ENCODE measurements at places on chromosomes 2 and 18.

- no peak for DNase-seq
These were observed 681.0 kb upstream of the ID2 start for GRCh38 chr2:8000870-8001269.

GRCh38 chr2:227389661-227390060, 1.9 kb upstream of the SCYGR1 start:
- no peak for DNase-seq

- DNase-seq: no peak
These were observed 205 bp downstream of the TET3 start for GRCh38 chr2:73984922-73985307.

- no peak for DNase-seq
These were observed 893.9 kb downstream of the SUCLG1 start for GRCh38 chr2:83565181-83565580.

DNA sequence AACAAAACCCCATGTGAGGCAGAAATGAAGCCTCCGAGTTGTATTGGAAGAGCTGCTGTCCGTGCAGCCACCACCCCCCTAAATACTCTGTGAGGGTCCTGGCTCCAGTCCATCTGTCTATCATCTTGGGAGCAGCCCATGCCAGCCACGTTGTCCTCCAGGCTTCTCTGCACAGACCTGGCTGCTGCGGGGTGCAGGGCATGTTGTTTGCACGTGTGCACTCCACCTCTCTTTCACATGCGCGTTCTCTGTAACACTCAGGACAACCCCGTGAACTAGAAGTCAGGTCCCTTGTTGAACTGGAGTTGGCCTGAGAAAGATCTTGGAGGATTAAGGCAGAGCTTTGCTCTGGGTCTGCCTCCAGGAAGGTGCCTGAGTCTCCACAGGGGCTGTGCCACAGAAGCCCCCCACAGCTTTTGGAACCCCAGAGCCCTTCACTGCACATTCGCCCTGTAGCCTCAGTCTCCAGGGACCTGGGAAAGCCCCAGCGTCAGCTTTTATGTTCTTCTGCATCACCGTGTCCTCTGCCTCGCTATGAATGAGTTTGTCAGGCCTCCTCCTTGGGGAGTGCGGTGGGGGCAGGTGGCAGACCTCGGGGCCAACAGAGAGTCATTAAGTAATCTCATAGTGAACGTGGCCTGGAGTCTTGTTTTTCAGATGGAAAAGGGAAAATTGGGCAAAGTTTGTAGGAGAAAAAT, 16.6 kb downstream of the RTP5 start:
- no peak for DNase-seq

DNA sequence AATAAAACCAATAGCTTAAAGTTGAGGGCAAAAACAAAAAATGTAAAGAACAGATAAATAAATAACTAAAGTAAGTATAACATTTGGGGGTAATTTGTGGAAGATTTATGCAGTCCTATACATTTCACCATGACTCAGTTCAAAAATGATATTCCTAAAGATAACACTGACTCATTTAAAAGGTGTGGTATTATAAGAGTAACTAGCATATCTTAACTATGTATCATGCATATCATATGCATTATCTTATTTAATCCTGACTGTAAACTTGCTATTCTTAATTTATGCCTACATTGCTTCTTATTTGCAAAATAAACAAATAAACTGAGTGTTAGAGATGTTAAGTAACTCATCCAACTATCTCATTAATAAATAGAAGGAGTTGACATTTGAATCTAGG, 726.5 kb upstream of the PKDCC start:
- no peak for DNase-seq

DNA sequence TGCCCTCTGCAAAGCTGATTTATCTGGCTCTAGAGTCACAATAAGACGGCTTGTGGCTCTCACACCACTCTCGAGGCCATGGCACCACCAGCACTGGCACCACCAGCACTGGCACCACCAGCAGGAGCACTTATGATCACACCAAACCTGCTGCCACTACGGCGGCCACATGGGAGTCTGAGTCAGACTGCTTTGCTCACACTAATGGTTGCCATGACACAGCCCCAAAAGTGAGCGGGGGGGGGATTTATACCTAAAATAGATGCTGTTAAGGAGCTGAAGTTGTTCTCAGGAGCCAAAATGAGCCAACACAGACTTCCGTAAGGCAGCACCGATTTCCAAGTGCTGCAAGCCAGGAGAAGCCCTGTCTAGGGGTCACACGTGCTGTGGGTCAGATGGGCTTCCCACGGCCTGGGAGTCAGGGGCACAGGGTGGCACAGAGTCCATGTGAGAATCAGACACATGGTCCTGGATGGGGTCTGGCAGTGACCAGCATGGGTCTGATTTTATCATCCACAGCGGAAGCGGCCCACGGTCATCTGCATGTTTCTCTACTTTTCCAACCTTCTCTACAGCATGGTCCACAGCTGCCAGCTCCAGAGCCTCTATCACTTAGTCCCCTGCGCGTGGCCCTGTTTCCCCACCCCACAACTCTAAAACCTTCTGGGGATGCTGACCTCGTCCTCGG, 16.7 kb downstream of the DNMT3A start:
- DNase-seq: no peak

- DNase-seq: no peak
These were observed 92.1 kb downstream of the TMEM18 start for GRCh38 chr2:584863-585823.

- DNase-seq: no peak
These were observed 542 bp upstream of the CNNM3 start for GRCh38 chr2:96815326-96816126.

- DNase-seq: no peak
These were observed 67.7 kb upstream of the CTLA4 start for GRCh38 chr2:203799908-203800307.

- no peak for DNase-seq
These were observed 232.1 kb downstream of the LOXHD1 start for GRCh38 chr18:46424898-46425297.

DNA sequence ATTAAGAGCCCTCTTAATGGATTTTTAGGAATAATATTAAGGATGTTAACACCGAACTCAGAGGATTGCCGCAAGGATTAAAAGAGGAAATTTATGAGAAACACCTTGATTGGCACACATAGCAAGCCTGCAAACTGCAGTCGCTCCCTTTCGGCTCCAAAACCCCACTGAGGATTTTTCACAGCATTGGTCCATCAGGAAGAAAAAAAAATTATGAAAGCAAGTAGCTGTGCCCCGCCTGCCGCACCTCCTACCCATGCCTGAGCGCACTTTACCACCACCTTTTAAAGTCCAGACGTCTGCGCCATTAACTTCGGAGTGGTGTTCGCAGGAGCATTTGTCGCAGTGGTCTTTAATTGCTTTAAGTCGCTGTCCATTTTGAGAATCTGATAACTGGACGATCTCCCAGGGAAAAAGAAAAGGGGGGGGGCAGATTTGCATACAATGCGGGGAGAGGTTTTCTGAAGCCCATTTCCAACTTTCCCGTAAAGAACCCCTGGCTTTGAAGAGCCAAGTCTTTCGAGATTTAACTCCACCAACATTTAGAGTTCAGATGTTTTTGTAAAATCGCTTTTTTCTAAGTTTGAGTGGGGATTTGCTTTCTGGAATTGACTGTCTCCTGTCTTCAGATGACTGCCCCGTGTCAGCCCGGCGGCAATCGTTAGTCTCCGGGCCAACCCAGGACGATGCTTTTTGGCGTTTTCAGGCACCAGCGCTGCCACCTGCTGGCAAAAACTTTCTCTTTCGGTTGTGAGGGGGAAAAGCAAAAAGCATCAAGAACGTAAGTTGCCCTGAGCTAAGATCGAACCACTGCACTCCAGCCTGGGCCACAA, 913 bp upstream of the TRABD2A start:
- DNase-seq: peak; percentile 87

DNA sequence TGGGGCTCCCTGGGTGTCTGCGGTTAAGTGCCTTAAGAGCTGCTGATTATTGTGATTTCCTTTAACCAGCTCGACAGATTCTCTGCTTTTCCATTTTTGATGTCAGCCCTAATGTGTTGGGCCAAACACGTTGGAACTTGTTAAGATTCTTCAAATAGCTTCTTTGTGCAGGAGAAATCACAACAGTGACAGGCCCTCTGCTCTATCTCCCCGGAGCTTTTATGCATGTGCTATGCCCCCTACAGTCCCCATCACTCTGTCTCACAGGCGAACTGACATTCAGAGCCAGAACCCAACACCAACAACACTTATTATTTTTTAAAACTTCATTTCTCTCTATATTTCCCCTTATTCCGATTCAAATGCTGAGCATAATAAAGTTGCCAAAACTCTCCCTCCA, 371.7 kb upstream of the CELF4 start:
- no peak for DNase-seq

DNA sequence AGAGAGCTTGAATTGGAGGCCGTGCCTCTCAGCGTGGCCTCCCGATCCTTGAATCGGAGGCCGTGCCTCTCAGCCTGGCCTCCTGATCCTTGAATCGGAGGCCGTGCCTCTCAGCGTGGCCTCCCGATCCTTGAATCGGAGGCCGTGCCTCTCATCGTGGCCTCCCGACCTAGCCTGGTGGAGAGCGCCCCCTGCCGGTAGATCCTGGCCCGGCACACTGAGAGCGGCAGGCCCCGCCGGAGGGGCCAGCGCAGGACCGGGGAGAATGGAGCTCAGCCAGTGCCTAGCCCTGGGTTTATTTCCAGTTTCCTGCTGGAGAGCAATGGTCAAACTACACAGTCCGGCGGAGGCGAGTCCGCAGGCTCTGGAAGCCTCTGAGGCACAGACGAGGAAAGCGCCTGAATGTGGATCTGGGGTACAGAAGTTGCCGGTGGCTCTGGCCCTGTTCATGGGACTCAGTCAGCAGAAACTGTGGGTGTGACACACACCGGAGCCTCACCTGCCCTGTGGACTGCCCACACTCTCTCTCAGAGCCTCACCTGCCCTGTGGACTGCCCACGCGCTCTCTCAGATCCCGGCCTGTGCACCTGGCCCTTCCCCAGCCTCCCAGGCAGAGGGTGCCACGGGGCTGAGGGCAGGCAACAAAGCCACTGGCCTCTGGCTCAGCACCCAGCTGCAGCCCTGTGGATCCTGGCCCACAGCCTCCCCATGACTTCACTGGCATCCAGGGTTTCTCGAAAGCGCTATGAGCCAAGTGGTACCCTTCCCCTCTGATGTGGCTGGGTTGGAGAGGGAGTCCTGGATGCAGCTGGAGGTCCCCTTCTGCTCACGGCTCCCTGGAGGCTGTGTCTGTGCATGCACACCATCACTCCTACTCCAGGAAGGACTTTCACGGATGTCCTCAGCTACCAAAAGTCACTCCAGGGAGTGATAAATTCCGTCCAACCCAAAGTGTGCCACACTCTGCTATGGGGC, 1.5 kb downstream of the IL36B start:
- no peak for DNase-seq

- no peak for DNase-seq
These were observed 6.0 kb downstream of the KRCC1 start for GRCh38 chr2:88049622-88050021.

GRCh38 chr2:16948710-16949109, 283.1 kb upstream of the CYRIA start:
- no peak for DNase-seq

- no peak for DNase-seq
These were observed 105.5 kb downstream of the COLEC12 start for GRCh38 chr18:394987-395362.

GRCh38 chr18:11134940-11135339, 14.4 kb downstream of the PIEZO2 start:
- no peak for DNase-seq

- no peak for DNase-seq
These were observed 11.3 kb downstream of the PTPRN start for GRCh38 chr2:219297766-219298456.

GRCh38 chr18:60831971-60832370, 459.4 kb upstream of the MC4R start:
- DNase-seq: no peak

DNA sequence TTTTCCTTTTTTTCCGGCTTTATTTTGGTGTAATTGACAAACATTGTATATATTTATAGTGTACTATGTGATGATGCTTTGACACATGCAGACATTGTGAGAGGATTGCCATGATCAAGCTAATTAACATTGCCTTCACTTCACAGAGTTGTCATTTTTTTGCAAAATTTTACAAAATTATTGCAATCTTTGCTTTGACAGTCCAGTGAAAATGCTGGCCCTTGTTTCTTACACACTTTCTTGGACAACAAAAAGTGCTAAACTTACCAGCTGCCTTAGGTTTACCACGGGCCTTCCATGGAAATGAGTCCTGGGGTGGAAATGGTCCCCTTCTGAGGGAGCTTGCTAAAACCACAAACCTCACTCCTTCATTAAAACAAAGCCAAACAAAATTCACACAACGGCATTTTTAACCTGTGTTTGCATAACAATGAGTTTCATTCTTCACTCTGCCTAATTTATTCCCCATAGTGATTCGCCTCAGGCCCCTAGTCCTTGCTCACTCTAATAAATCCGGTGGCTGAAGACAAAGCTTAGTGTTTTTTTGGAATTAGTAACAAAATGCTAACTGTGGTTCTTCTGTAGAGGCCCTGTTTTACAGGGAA, 32.2 kb downstream of the LINC00305 start:
- DNase-seq: no peak
